ENCODE measurements at places on chromosomes 16 and 17.

DNA sequence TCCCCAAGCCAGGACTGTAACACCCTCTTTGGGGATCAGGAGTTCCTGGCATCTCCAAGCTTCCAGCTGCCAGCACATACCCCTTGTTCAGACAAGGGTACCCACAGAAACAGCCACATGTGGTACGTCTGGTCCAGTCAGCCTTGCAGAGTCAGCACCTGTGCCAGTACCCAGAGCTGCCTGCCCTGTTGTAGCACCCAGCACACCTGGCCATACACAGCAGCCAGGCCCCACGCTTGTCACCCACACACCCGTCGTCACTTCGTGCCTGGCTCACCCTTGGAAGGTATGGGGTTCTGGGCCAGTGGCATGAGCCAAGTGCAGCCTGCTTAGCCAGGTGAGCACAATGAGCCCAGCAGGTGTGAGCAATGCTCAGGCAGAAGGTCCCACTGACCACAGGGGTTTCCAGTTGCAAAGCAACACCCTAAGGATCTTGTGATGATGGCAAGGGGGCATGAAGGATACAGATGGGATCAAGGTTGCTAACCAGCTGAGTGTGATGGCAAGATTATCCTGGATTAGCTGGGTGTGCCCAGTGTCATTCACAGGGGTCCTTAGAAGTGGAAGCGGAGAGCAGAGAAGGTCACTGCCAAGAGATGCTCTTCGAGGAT, 202.3 kb downstream of the CPPED1 start:
- H3K27me3 ChIP-seq, result no peaks in the 10 kb centered on the region
- H3K27ac ChIP-seq, result no peak overlapping the region
- H3K4me1 ChIP-seq, result no peaks in the 10 kb centered on the region
- DNase-seq, result no peak
- H3K36me3 ChIP-seq, result no peaks in the 10 kb centered on the region
- H3K4me3 ChIP-seq, result no peak overlapping the region

DNA sequence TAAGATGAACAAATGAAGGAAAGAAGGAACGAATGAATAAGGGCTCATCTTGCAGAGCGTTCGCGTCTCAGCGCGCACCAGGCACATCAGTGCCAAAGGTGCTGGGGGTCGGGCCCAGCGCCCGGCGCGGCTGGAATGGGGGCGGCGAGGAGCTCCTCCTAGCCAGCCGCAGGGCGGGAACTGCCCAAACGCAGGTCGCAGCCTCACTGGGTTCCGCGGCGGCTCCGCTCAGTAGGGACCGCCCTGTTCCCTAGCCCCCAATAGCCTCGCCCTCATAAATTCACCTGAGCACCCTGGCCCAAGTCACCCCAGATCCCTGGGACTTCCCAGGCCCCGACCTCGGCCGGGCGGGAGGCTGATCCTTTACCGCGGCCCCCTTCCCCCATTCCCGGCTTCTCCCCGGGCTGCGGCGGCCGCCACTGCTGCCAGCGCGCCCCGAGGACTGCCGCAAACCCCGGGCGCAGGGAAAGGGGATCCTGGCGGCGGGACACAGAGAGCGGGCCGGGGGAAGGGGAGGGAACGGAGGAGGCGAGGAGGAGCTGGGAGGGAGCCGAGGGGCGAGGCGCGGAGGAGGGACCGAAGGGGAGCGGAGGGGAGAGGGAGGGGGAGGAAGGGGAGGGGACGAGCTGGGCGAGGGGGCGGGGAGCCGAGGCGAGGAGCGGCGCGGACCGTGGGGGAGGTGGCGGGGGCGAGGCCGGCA, 377 bp upstream of the CRHR1 start:
- peaks cover 22% of the 10 kb centered on the region for H3K4me1 ChIP-seq
- H3K27me3 ChIP-seq, result peaks cover 66% of the 10 kb centered on the region
- peak; percentile 38 for DNase-seq
- peak overlapping the region; percentile 69 for H3K4me3 ChIP-seq

GRCh38 chr17:34485999-34486398, 93.4 kb upstream of the TMEM132E start:
- no peak for DNase-seq
- H3K36me3 ChIP-seq, result no peaks in the 10 kb centered on the region
- no peak overlapping the region for H3K27ac ChIP-seq
- H3K27me3 ChIP-seq, result peaks cover 10% of the 10 kb centered on the region
- no peaks in the 10 kb centered on the region for H3K4me1 ChIP-seq
- no peak overlapping the region for H3K4me3 ChIP-seq

- no peaks in the 10 kb centered on the region for H3K27me3 ChIP-seq
- no peak for DNase-seq
- no peak overlapping the region for H3K4me3 ChIP-seq
- H3K27ac ChIP-seq, result no peak overlapping the region
- no peaks in the 10 kb centered on the region for H3K36me3 ChIP-seq
These were observed 19.7 kb downstream of the DPEP1 start for GRCh38 chr16:89633064-89633631.

GRCh38 chr17:57253362-57254065, 2.8 kb upstream of the MSI2 start:
- no peaks in the 10 kb centered on the region for H3K36me3 ChIP-seq
- H3K27ac ChIP-seq, result no peak overlapping the region
- H3K27me3 ChIP-seq, result no peaks in the 10 kb centered on the region

DNA sequence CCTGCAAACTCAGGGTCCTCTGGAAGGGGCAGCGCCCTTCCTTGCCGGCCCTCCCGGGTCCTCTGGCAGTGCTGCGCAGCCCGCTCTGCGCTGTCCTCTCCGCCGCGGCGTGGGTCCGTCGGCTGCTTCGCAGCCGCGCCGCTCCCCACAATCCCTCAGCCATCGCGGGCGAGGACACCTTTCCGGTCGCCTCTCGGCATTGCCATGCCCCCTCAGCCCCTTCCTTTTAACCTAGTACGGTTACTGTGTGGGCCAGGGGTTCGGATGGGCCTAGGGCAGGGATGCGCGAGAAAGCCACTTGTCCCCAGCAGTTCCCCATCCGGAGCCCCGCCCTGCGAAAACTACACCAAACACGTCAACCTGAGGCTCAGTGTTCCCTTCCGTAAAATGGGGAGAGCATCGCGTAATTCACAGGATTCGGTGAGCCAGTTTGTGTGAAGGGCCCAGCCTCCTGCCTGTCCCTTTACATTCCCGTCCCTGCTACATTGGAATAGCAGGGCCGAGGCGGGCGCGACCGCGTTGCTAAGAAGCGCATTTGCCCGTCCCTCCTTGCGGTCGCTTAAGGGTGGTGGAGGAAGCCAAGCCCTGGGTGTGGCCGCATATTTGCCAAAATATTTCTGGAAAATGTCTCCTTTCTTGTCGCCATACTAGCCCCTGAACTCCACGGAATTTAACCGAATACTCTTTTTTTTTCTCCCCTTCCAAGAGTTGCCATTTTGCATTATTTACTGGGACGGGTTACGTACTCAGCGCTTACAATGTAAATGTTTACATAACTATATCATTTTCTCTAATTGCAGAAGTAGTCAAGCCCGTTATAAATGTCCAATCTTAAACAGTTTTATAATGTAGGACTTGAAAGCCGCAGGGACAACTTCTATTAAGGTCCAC, 13.2 kb downstream of the COPZ2 start:
- peaks cover 42% of the 10 kb centered on the region for H3K27me3 ChIP-seq
- H3K4me1 ChIP-seq, result peaks cover 36% of the 10 kb centered on the region
- DNase-seq, result peak; percentile 77
- peak overlapping the region; percentile 56 for H3K4me3 ChIP-seq
- H3K36me3 ChIP-seq, result no peaks in the 10 kb centered on the region
- peak overlapping the region; percentile 38 for H3K27ac ChIP-seq

DNA sequence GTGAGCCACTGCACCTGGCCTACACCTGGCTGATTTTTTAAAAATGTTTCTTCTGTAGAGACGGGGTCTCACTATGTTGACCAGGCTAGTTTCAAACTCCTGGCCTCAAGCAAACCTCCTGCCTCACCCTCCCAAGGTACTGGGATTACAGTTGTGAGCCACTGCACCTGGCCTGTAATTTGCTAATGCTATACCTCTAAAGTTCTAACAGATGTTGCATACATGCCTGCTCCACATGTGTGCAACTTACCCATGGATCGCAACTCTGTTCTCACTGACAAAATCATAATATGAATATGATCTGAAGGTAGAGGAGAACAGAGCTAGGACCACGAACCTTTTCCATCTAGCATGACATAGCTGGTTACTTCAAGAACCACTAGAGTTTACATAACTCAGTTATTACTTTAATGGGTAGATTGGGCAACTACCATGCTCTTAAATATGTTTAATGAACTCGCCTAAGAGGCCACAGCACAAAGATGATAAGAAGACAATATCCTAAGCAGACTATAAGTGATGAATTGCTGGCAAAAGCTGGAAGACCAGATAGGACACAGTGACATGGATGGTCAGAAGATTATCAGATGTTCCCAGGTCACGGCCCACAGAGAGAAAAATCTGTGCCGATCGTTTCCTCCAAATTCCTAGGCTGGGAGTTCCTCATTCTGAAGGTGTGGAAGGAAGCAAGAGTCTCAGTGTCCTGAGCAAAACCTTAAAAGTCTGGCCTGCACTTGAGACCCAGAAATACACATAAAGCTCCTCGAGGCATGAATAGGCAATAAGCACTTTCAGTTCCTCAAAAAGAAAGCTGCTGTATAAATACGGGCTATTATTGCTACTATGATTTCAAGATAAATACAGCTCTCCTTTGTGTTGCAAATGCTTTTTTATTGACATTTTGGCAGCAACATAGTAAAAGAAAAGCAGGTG, 53.6 kb upstream of the ICAM2 start:
- H3K27me3 ChIP-seq, result no peaks in the 10 kb centered on the region
- H3K36me3 ChIP-seq, result no peaks in the 10 kb centered on the region
- H3K4me1 ChIP-seq, result peaks cover 27% of the 10 kb centered on the region
- H3K4me3 ChIP-seq, result peak overlapping the region; percentile 6
- peak; percentile 71 for DNase-seq

DNA sequence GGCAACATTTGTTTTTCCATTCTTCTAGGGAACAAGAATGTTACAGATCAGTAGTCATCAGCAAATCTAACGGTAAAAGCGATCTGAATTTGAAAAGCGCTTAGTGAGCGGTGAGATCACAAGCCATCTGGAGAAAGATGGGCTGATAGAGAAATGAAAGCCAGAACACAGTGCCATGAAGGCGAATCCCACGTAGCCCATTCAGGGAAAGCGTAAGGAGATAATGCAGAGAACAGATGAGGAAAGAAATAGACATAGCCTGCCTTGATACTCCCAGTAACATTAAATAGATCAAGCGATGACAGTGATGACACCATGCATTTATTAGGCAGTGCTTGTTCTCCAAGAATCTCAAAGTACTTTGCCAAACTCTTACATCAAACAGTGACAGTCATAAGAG, 183.1 kb upstream of the PSMD7 start:
- H3K4me1 ChIP-seq, result no peaks in the 10 kb centered on the region
- H3K36me3 ChIP-seq, result no peaks in the 10 kb centered on the region
- H3K27ac ChIP-seq, result no peak overlapping the region
- no peak overlapping the region for H3K4me3 ChIP-seq

GRCh38 chr16:51562891-51563290, 411.8 kb upstream of the SALL1 start:
- H3K4me1 ChIP-seq, result no peaks in the 10 kb centered on the region
- DNase-seq, result no peak
- H3K27ac ChIP-seq, result no peak overlapping the region
- H3K27me3 ChIP-seq, result no peaks in the 10 kb centered on the region

GRCh38 chr17:2706911-2707510, 4.6 kb downstream of the CLUH start:
- no peak overlapping the region for H3K4me3 ChIP-seq
- H3K4me1 ChIP-seq, result peaks cover 26% of the 10 kb centered on the region
- no peak for DNase-seq
- H3K27me3 ChIP-seq, result no peaks in the 10 kb centered on the region
- H3K36me3 ChIP-seq, result no peaks in the 10 kb centered on the region
- H3K27ac ChIP-seq, result no peak overlapping the region

DNA sequence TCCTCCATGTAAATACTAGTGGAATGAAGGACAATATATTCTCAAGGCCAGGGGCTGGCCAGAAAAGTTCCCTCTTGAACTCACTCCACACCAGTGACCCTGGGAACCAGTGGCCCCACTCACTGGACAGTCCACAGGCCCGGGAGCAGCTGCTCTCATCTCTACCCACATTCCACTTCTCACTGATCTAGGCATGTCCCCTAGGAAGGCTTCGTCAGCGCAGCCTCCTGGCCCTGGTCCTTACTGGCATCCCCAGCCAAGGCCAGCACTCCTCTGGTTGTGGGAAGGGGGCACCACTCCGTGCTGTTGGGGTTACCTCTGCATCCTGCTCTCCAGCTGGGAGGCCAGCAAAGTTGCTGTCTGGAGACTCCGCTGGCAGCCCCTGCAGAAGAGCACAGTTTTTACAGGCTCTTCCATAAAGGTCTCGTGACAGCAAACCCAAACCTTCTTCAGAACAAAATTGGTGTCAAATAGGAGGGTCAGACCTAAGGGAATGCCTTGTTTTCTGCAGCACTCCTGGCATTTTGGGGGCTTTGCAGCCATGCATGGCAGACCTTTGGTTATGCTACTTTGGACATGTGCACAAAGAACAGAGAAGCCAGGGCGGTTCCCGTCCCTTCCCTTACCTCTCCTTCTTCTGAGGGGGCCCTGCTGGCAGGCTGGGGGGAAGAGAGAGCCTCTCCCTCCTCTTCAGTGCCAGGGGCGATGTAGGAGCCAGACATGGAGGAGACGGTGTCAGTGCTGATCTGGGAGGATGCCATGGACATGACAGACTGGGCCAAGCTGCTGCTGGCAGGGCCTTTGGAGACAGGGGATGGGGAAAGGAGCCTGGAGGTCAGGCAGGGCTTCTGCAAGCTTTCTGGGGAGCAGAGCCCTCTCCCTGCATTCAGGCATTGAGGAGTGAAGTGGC, 14.1 kb upstream of the FOXJ1 start:
- H3K4me3 ChIP-seq, result no peak overlapping the region
- no peak overlapping the region for H3K27ac ChIP-seq
- DNase-seq, result no peak
- H3K36me3 ChIP-seq, result no peaks in the 10 kb centered on the region

- no peak overlapping the region for H3K4me3 ChIP-seq
- H3K36me3 ChIP-seq, result no peaks in the 10 kb centered on the region
- H3K4me1 ChIP-seq, result no peaks in the 10 kb centered on the region
- H3K27me3 ChIP-seq, result no peaks in the 10 kb centered on the region
These were observed 226.2 kb downstream of the NTN1 start for GRCh38 chr17:9247401-9247938.

DNA sequence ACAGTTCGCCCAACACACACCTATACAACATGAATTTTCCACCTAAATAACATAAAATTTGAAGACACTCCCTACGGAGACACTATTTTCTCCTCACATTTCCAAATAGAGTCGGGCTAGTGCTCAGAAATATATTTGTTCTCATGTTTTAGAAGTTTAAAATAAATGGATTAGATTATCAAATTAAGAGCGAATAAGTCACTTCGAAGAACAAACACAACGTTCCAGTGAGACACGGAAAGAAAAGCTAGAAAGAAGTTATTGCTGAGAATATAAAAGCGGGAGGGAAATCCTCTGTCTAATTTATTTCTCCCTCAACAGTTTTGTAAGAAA, 2.0 kb upstream of the HS3ST3B1 start:
- no peak overlapping the region for H3K4me3 ChIP-seq
- no peak for DNase-seq
- peaks cover 33% of the 10 kb centered on the region for H3K27me3 ChIP-seq
- no peaks in the 10 kb centered on the region for H3K36me3 ChIP-seq
- H3K27ac ChIP-seq, result no peak overlapping the region

- DNase-seq, result no peak
- H3K4me3 ChIP-seq, result no peak overlapping the region
- no peak overlapping the region for H3K27ac ChIP-seq
These were observed 133.2 kb upstream of the AXIN2 start for GRCh38 chr17:65694601-65695000.
